ENCODE measurements at places on chromosomes 3 and 15. TPM values are rescaled to one million over a fixed set of nuclear protein-coding genes. Genes with fewer than 3 reads are reported as not detected.

DNA sequence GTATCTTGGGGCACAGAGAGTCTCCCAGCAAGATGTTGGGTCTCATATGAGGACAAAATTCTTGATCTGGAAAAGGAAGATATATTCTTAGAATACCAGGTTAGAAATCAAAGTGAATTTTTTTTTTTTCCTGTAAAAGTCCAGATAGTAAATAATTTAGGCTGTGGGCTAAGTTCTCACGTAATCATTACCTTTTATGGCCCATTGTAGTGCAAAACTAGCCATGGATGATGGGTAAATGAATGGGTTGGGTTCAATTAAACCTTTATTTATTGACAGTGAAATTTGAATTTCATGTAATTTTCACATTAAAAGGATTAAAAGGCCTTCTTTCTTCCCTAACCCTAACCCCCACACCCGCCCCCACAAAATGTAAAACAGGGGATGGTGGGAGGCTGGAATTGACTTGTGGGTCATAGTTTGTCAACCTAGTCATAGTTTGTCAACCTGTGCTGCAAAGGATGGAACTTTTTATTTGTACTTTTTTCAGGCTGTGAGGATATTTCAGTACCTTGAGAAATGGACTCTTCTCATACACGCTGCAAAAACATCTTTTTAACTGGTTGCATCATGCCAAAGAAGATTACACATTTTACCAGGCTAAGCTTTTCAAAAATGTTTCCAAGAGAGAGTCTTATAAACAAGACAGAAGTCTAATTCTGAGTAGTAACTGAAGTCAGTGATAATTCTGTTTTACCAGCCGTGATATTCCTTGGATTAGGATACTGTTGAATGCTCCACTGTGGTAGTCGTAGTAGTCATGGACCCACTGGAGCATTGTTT lies 138.8 kb downstream of the AKAP13 start:
- DNase-seq, result peak; percentile 73

ROPN1 gene
- not detected for total RNA-seq

GRCh38 chr3:31531992-31532586 lies 636 bp upstream of the STT3B start:
- DNase-seq, result peak; percentile 98

GRCh38 chr3:66488492-66488891 lies 12.3 kb downstream of the LRIG1 start:
- DNase-seq, result no peak
